ENCODE measurements at places on chromosomes 13 and 19. TPM values are rescaled to one million over a fixed set of nuclear protein-coding genes. Genes with fewer than 3 reads are reported as not detected.

The VSTM2B gene
- not detected for total RNA-seq

The GAPDHS gene
- total RNA-seq, result not detected

The FEM1A gene
- total RNA-seq, result 11.8 TPM

The AZU1 gene
- not detected for total RNA-seq

The VSIG10L gene
- total RNA-seq, result 7.6 TPM

The RAB3A gene
- 1.8 TPM for total RNA-seq

The ZNF20 gene
- 2.7 TPM for total RNA-seq

The ZNF614 gene
- 11.5 TPM for total RNA-seq

The KIR3DL1 gene
- 0.21 TPM for total RNA-seq

The ZNF607 gene
- 10.1 TPM for total RNA-seq

The TLE2 gene
- total RNA-seq, result 16.5 TPM

The SERPINE3 gene
- not detected for total RNA-seq

The NLRP9 gene
- total RNA-seq, result not detected

The TYROBP gene
- 1.3 TPM for total RNA-seq

The CAPN12 gene
- 15.2 TPM for total RNA-seq

The ZNF563 gene
- 8.2 TPM for total RNA-seq

The FFAR2 gene
- not detected for total RNA-seq

The TMEM255B gene
- total RNA-seq, result 1.2 TPM

The PRKCG gene
- total RNA-seq, result not detected

The ZNF761 gene
- total RNA-seq, result 16.1 TPM

The ZNF763 gene
- 2.4 TPM for total RNA-seq

The SETDB2 gene
- total RNA-seq, result 21.3 TPM

The TMEM91 gene
- total RNA-seq, result 12.3 TPM

The LRRC8E gene
- total RNA-seq, result not detected

Measured in activated T-cell treated with anti-CD3 and anti-CD28 coated beads, Interleukin-2, amount 50 U/mL, for 72 hours (primary cell).